ENCODE measurements at places on chromosomes 7 and 10. TPM values are rescaled to one million over a fixed set of nuclear protein-coding genes. Genes with fewer than 3 reads are reported as not detected.

PDE6C gene
- not detected for total RNA-seq

TMEM273 gene
- total RNA-seq, result not detected

AS3MT gene
- 12.8 TPM for total RNA-seq

CFAP43 gene
- 1.0 TPM for total RNA-seq

DNA sequence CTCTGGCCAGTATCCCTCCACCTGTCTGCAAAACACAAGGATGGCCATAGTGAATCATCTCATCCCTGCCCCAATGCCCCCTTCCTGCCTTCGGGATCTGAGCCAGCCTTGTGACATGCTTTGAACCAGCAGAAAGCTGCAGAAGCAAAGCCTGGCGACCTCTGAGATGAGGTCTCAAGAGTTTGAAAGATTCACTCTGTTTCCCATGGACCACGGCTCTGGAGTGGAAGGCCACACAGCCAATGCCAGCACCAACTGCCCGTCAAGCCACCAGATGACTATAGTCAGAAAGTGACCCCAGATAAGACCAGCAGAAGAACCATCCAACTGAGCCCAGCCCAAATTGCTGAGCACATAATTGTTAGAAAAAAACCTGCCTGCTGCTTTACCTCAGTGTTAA lies 193.9 kb upstream of the PPP2R2D start:
- DNase-seq, result no peak

- DNase-seq, result no peak
These were observed 46.1 kb downstream of the OGDH start for GRCh38 chr7:44652535-44652934.
